Panc1 (cell line): ENCODE measurements at places on chromosomes 16 and 17. TPM values are rescaled to one million over a fixed set of nuclear protein-coding genes. Genes with fewer than 3 reads are reported as not detected.
A peak's percentile ranks its signal among the peaks of the same experiment; 100 is the strongest.

GRCh38 chr16:68767581-68767980 lies 30.5 kb downstream of the CDH1 start:
- DNase-seq: no peak
- no peak overlapping the region for H3K4me3 ChIP-seq
- no peaks in the 10 kb centered on the region for H3K27me3 ChIP-seq
- peaks cover 7% of the 10 kb centered on the region for H3K4me1 ChIP-seq

- H3K36me3 ChIP-seq: no peaks in the 10 kb centered on the region
- H3K4me3 ChIP-seq: no peak overlapping the region
- H3K4me1 ChIP-seq: no peaks in the 10 kb centered on the region
- H3K27me3 ChIP-seq: no peaks in the 10 kb centered on the region
- no peak overlapping the region for H3K27ac ChIP-seq
- no peak for DNase-seq
These were observed 62.0 kb downstream of the FOXL1 start for GRCh38 chr16:86640265-86640843.

GRCh38 chr16:85209526-85210121 lies 97.4 kb upstream of the CIBAR2 start:
- no peak overlapping the region for H3K27ac ChIP-seq
- no peaks in the 10 kb centered on the region for H3K36me3 ChIP-seq
- H3K4me3 ChIP-seq: no peak overlapping the region
- no peak for DNase-seq

DNA sequence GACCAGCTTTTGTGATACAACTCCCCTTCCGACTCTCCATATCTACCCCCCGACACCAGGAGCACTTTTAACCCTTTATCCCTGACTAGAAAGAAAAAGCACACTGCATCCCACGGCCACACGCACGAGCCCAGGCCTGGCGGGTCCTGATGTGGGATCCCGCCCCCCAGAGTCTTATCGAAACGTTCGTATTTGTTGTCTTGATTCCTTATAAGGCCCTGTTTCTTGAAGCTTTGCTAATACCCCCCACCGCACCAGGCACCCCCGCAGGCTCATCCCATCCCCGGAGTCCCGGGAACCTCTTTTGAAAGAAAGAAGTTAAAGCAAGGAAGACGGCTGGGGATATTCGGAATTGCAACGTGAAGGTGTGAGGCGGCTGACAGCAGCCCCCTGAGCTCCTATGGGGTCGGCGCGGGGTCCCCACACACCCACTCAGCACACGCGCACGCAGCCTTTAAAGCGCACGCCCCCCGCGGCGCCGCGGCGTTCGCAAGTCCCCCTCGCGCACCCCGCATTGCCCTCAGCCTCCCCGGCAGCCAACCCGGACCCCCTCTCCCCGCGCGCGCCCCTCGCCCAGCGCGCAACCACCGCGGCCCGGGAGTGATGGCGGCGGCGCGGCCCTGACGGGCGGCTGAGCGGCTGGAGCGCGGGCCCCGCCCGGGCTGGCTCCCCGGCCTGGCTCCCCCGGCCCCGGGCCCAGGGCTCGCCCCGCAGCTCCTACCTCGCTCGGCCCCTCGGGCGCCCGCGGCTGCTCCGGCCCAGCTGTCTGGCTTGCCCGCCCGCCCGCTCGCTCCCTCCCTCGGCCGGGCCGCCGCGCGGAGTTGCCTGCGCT lies 448 bp downstream of the STAT5B start:
- H3K4me1 ChIP-seq: peaks cover 29% of the 10 kb centered on the region
- peak overlapping the region; percentile 87 for H3K4me3 ChIP-seq
- H3K36me3 ChIP-seq: no peaks in the 10 kb centered on the region; the same call in 1 of the 2 replicates
- H3K27me3 ChIP-seq: no peaks in the 10 kb centered on the region

GRCh38 chr16:633336-634050 lies 2.6 kb downstream of the METTL26 start:
- no peaks in the 10 kb centered on the region for H3K27me3 ChIP-seq
- no peak for DNase-seq
- H3K4me3 ChIP-seq: no peak overlapping the region
- H3K4me1 ChIP-seq: peaks cover 41% of the 10 kb centered on the region
- no peaks in the 10 kb centered on the region for H3K36me3 ChIP-seq

- DNase-seq: no peak
- peaks cover 6% of the 10 kb centered on the region for H3K36me3 ChIP-seq
- H3K4me1 ChIP-seq: no peaks in the 10 kb centered on the region
- no peak overlapping the region for H3K4me3 ChIP-seq
These were observed 25.0 kb downstream of the CDK12 start for GRCh38 chr17:39486242-39486641.

DNA sequence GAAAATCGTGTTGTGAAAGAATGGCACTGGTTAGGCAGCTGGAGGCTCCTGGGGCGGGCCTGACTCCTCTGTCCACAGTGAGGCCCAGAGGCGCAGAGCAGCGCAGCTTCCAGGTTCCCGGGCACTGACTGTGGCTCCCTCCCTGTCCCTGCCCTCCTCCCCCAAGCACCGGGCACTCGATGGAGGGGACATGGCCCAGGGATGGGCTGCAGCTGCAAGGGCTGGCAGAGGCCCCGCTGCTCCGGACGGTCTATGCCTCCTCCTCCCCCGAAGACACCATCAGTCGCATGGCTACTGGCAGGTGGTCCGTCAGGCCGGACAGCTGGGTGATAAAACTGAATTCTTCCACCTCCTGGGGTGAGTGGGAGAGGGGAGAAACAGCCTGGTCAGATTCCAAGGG lies 50.1 kb downstream of the PRMT7 start:
- no peaks in the 10 kb centered on the region for H3K36me3 ChIP-seq
- no peaks in the 10 kb centered on the region for H3K4me1 ChIP-seq
- H3K27ac ChIP-seq: no peak overlapping the region
- no peaks in the 10 kb centered on the region for H3K27me3 ChIP-seq
- DNase-seq: no peak
- no peak overlapping the region for H3K4me3 ChIP-seq

- H3K4me1 ChIP-seq: peaks cover 14% of the 10 kb centered on the region
- no peak overlapping the region for H3K27ac ChIP-seq
- H3K4me3 ChIP-seq: no peak overlapping the region
- no peaks in the 10 kb centered on the region for H3K27me3 ChIP-seq
These were observed 8.7 kb upstream of the ADGRG1 start for GRCh38 chr16:57619606-57620334.

GRCh38 chr17:69733171-69734012 lies 318.9 kb downstream of the MAP2K6 start:
- H3K4me1 ChIP-seq: no peaks in the 10 kb centered on the region
- H3K27me3 ChIP-seq: no peaks in the 10 kb centered on the region
- peak; percentile 39 for DNase-seq
- no peak overlapping the region for H3K27ac ChIP-seq
- H3K4me3 ChIP-seq: no peak overlapping the region

- no peak overlapping the region for H3K27ac ChIP-seq
- DNase-seq: no peak
- H3K27me3 ChIP-seq: no peaks in the 10 kb centered on the region
- no peak overlapping the region for H3K4me3 ChIP-seq
- H3K4me1 ChIP-seq: peaks cover 3% of the 10 kb centered on the region
These were observed 11.7 kb downstream of the TRAF4 start for GRCh38 chr17:28755486-28755885.

DNA sequence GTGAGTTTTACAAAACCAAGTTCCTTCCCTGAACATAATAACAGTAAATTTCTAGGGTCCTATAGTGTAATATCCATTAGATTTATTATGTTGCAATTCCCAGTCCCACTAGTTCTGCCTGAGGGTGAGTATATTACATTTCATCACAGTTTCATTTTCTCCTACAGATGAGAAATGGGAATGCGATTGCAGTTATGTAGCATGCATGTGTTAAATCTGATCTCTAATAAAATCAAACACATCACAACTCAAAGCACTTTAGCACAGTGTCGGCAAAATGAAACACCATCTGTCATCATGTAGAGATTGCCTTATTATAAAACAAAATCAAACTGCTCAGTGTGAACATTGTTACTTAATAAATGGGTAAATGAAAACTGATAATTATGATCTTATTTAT lies 180.5 kb upstream of the TOX3 start:
- H3K4me3 ChIP-seq: no peak overlapping the region
- no peak overlapping the region for H3K27ac ChIP-seq
- H3K36me3 ChIP-seq: no peaks in the 10 kb centered on the region
- no peaks in the 10 kb centered on the region for H3K27me3 ChIP-seq
- no peaks in the 10 kb centered on the region for H3K4me1 ChIP-seq

GRCh38 chr17:81966343-81967243 lies 5.6 kb upstream of the NOTUM start:
- no peaks in the 10 kb centered on the region for H3K36me3 ChIP-seq
- H3K4me1 ChIP-seq: peaks cover 5% of the 10 kb centered on the region; the same call in 1 of the 2 replicates
- no peaks in the 10 kb centered on the region for H3K27me3 ChIP-seq
- DNase-seq: no peak
- H3K4me3 ChIP-seq: no peak overlapping the region

Gene KRT222
- total RNA-seq: not detected

Gene GDPD1
- total RNA-seq: 0.26 TPM

Gene RAB26
- 92.2 TPM for total RNA-seq

Gene KRTAP1-5
- total RNA-seq: not detected
